ENCODE measurements at places on chromosomes 3 and 15. TPM values are rescaled to one million over a fixed set of nuclear protein-coding genes. Genes with fewer than 3 reads are reported as not detected.

The CERS3 gene
- total RNA-seq: not detected

DNA sequence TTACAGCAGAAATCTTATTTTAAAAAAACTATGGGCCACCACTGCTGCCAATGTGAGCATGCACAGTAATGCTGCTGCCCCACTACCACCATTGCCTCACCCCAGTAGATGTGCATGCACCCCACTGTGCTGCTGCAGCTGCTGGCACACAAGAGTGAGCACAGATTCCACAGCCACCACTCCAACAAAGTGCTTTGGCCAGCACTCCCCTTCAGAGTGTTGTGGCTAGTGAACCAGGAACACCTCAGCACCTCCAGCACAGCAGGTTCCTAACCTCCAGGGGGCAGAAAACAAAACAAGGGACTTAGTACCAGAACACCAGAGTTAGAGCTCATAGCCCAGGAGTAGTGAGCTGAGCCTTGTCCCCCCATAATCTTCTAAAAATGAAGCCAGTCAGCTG is 629.6 kb downstream of the PYDC2 start:
- no peak for DNase-seq

The CLPX gene
- total RNA-seq: 43.9 TPM

- no peak for DNase-seq
These were observed 20.9 kb upstream of the ABHD17C start for GRCh38 chr15:80674245-80674614.

The SAMD7 gene
- total RNA-seq: not detected

DNA sequence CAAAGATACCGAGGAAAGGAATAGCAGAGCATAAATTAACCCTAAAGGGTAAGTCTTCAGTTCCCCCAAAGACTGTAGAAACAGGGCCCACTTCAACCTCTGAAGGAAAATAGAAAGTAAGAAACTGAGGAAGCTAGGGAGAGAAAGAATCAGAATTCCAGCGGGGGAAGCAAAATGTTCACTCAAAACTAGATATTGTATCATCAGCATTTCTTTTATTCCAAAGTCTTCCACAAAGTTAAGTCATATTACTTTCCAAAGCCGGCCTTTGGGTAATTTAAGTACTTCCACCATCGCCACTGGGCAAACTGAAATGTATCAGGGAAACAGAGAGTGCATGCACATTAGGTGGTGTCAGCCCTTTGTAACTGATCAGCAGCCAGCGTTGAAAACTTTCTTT is 88.3 kb downstream of the RSL24D1 start:
- no peak for DNase-seq

- no peak for DNase-seq
These were observed 25.2 kb upstream of the XCR1 start for GRCh38 chr3:46052531-46052930.

DNA sequence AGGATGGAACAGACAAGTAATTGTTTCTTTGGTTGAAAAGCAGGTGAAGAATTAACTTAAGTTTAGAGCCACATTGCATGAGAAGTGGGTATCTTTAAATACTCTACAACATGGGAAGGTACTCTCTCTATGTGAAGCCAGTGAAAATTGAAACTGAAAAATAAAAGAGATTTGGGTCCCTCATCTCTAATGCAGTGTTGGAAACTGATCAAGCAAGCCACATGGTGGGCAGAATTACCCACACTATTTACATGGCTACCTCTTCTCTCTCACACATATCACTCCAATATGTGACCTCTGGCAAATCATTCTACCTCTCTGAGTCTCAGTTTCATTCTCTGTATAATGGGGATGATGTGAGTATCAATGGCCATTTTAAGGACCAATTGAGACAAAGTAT is 339.0 kb downstream of the IL5RA start:
- no peak for DNase-seq

- DNase-seq: no peak
These were observed 2.4 kb downstream of the SLCO3A1 start for GRCh38 chr15:91855684-91856489.

The SOX14 gene
- not detected for total RNA-seq

- no peak for DNase-seq
These were observed 24.0 kb upstream of the SRP14 start for GRCh38 chr15:40062816-40063562.

DNA sequence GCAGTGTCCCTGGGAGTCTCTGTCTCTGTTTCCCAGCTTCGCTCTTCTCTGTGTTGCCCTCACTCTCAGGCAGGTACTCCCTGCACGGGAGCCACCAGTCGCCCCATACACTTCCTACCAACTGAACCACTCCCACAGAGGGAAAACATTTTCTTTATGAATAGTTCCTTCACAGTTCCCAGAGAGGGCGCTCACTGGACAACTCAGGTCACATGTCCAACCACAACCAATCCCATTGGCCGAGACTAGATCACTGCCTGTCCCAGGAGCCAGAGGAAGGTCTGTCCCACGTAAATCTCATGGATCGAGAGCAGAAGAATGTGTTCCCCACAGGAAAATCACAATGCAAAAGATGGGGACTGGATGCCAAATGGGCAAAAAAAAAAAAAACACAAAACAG is 26.1 kb downstream of the GRK7 start:
- DNase-seq: no peak

DNA sequence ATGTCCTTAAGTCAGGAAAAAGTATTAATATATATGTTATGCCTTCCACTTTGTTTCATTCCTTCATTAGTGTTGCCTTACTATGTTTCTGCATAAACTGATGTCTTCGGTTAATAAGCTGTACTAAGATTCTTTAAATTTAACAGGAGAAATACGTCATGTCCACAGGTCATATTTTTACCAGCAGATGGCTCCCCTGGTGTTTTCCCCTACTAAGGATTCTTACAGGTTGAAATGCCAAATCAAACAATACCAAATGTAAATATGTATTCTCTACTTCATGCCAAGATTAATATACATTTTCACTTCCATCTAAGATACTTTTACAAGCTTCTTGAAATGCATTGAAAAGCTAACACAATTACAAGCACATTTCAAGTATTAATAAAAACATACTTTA is 1602.1 kb downstream of the SI start:
- no peak for DNase-seq

- DNase-seq: no peak
These were observed 46.8 kb upstream of the MELTF start for GRCh38 chr3:197076415-197076814.

DNA sequence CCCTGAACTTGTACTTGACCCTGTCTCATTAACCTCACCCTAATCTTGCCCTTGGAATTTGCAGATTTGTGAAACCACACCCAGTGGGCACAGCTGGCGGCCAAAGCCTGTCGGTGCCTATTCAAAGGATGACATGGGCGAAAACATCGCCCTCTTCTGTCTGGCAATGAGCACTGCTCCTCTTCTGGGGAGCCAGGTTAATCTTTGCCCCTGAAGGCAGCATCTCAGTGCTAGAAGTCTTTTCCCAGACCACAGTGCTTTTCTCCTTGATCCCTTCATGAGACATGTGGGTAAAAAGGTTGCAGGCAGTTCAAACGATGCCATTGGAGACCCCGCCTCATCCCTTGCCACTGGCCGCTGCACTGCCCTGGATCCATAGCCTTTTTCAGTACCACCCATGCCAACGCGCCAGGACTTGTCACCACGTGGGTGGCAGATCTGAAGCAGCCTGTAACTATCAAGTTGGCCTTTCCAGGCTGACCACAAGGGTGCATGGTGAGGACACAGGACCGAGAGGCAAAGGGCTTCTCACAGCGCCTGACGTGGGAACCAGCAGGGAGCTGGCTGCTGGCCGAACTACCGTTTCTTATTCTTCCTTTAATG is 6.5 kb upstream of the DNASE1L3 start:
- peak; percentile 90 for DNase-seq

DNA sequence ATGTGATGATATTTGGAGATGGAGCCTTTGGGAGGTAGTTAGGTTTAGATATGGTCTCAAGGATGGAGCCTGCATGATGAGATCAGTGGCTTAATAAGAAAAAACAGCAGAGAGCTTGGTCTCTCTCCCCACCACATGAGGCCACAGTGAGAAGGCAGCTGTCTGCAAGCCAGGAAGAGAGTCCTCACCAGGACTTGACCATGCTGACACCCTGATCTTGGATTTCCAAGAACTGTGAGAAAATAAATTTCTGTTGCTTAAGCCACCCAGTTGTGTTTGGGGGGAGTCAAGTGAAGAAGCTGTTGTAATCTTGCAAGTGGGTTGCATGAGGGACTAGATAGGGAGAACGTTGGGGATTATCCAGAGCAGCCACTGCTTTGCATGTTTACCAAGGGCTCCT is 62.3 kb upstream of the TNFAIP8L3 start:
- no peak for DNase-seq

The GALNT15 gene
- total RNA-seq: 44.7 TPM

- peak; percentile 95 for DNase-seq
These were observed 24.4 kb upstream of the TXNRD3 start for GRCh38 chr3:126679318-126679751.

GRCh38 chr15:70753101-70753829 is 10.1 kb downstream of the UACA start:
- DNase-seq: no peak

DNA sequence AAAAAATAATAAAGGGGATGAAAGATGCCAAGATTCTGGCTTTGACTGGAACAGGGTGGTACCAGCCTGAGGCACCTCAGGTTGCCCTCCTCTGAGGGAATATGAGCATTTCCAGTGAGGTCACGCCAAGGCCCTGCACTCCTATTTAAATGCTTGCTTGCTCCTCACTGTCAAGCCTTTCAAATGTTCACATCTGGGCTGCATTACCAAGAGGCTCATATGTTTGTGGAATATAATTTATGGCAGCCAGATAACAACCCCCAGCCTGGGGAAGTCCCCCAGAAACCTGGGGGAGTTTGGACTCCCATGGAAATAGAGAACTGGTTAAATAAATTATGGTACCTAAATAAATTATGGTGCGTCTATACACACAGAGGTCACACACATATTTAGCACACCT is 88.4 kb downstream of the FRMD4B start:
- DNase-seq: no peak

DNA sequence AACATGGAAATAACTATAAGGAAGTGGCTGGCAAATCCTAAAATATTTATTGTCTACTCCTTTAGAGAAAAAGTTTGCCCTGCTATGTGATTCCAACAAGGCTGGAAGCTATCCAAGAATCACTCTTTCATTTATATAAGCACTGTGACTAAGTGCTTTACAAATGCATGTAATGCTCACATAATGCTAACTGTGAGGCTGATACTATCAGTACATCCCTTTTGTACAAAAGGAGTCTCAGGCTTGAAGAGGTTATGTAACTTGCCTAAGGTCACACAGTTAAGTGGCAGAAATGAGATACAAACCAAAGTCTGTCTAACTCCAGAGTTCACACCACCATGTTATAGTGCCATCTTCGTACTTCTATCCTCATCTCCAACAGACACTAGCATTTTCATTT is 17.0 kb downstream of the TOPBP1 start:
- DNase-seq: no peak

GRCh38 chr15:81560405-81560804 is 186.4 kb upstream of the TMC3 start:
- DNase-seq: no peak

- no peak for DNase-seq
These were observed 53.2 kb downstream of the RFTN1 start for GRCh38 chr3:16460273-16460672.

The ZNF860 gene
- 1.8 TPM for total RNA-seq

DNA sequence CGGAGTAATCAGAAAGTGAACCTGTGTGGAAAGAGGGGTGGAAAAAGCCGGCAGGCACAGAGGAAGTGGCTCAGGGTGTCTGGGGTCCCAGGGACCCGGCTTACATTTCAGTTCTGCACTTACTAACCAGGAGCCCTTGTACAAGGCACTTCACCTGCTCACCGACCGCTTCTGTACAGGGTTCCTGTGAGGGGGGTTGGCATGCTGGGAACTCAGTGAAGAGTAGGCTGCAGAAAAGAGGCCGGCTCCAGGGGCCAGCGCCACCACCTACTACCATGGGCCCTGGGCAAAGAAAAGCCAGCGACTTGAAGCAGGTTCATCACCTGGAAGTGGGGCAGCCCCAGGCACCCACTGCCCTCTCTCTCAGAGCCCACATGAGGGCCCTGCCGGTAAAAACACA is 6.2 kb downstream of the STIMATE start:
- DNase-seq: no peak

- no peak for DNase-seq
These were observed 29.2 kb downstream of the ILDR1 start for GRCh38 chr3:121992601-121993560.

GRCh38 chr15:68055224-68055705 is 1.1 kb downstream of the PIAS1 start:
- DNase-seq: no peak

DNA sequence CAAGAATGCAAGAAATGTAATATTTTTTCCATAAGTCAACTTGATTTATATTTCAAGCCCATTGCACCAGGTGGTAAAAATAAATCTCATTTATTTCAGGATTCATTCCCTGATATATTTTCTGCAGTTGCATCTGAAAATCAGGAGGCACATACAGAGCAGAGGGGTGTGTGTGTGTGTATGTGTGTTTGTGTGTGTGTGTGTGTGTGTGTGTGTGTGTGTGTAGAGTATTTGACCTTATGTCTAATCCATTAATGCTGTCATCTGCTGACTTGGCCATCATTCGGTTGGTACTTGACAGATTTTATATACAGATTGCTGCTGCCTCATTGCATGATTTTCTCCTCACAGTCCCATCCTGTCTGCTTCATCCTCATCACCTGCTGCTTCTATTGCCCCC is 118.5 kb downstream of the SERPINI1 start:
- no peak for DNase-seq

DNA sequence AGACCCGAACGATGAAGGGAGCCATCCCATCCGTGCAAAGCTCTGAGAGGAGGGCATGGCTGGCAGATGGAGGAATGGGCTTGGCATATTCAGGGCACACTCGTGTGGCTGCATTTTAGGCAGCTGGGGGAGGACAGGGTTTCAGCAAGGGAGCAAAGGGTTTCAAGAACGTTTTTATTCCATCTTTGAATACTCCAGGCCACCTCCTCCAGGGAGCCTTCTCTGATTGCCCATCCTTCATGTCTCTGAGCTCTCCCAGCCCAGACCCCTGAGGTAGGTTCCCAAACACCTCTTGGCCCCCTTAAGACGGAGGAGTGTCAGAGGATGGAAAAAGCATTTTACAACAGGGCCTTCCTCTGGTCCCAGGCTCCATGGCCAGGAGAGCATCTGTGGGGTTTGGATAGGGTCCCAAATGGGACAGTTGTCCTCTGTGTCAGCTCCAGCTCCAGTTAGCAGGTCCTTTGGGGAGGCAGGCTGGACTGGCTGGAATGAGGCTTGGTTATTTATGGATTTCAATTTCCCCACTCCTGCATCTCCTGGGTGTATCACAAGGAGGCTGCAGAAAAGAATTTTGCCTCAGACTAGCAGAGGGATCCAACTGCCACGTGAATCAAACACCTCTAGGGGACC is 17.7 kb upstream of the SLC6A1 start:
- no peak for DNase-seq

The GRAMD1C gene
- 2.4 TPM for total RNA-seq

The RASA2 gene
- total RNA-seq: 26.1 TPM

The GABRB3 gene
- 1.0 TPM for total RNA-seq

DNA sequence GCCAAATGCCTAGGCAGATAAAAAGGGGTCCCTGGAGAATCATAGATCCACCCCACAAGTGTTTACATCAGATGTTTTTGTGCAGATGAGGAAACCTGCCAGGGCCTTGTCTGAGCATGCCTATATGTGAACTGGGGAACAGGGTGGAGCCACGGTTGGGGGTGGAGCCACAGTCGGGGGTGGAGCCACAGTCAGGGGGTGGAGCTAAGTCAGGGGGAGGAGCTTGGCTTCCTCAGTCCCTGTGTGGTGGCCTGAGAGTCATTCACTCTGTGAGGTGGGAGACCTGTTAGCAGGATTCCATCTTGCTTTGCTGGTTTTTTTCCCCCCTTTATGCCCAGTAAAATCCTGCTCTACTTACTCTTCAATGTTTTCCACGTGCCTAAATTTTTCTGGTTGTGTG is 57.8 kb upstream of the TGFBR2 start:
- no peak for DNase-seq

The KLHDC8B gene
- total RNA-seq: 40.2 TPM

Data from aorta (tissue), 5 donors.